ENCODE measurements at places on chromosomes 7 and 10.
A peak's percentile ranks its signal among the peaks of the same experiment; 100 is the strongest.

DNA sequence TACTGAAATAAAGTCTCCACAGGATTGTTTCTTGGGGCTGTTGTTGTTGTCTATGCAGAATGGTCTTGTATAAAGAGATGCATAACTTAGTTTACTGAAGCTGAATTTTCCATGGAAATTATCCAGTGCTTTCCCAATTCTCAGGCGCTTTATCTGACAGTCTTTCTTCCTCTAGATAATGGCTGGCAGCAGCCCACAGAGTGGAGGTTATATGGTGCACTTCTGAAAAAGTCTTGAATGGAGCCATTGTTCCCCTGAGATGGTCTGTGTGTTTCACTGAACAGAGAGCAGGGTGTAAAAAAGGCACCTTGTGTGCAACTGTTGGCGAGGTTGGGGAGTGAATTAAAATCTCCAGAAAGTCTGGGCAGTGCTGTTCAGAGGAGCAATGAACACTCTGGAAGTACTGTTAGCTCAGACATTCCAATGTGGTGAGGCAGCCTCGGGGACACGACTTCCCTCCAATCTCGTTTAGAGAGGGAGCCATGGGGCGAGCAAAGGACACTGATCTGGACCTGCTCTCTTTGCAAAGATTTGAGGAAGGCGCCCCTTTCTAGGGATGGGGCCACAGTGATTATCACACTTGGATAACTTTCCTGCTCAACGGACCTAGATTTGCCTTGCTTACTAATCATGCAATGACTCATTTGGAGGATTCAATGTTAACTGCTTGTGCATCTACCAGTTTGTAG, 2.0 kb upstream of the PLCE1 start:
- no peak for DNase-seq

DNA sequence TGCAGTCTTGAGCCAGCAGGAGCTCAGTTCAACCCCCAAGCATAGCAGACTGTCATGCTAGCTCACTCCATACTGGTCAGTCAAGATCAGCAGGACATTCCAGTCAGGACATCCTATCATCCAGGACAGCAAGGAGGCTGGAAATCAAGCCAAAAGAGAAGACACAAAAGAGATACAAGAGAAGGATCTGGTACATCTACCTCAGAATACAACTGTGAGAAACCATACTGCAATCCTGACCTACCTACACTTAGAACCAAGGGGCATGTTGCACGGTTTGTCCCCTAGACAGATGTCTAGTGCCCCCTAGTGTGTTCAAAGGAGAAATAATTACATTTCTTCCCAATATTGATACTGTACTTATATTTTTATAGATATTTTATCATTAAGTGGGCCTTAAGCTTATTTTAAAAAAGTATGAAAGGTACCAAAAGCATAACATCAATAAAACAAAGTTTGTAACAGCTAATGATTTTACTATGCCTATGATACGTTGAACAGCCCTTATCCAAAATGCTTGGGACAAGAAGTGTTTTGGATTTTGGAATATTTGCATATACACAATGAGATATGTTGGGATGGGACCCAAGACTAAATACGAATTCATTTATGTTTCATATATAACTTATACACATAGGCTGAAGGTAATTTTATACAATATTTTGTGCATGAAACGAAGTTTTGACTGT, 26.7 kb downstream of the ERCC6 start:
- DNase-seq, result peak; percentile 2

DNA sequence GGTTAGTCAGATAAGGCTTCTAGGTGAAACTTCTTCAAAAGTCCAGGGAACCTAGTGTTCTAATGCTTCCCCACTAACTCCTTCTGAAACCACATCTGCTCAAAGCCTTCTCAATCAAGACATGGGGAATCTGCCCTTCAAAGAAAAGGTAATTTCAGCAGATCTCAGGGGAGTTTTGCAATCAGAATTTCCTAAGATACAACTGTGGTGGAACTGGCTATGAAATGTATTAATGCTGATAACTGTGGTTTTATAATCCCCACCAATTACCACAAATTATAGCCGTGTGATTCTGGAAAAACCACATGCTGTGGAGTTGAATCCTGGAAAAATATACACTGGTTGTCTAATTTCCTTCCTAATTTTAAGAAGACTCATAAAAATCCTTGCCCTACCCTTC, 233.8 kb downstream of the SORCS1 start:
- DNase-seq, result no peak

GRCh38 chr10:73979809-73980433, 18.0 kb upstream of the VCL start:
- DNase-seq, result no peak

DNA sequence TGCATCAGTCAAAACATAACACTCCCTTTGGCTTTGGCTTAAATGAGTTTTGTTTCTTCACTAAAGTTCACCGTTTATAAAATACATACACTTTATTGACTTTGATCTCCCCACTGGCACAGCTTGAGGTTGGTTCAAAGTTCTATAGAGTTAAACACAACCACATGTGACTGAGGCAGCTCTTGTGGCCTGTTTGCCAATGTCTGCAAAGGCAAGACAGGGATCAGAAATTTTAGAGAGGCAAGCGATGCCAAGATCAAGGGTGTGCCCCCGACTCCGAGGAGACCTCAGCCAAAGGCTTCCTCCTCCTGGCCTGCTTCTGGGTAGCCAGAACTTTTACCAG, 129.8 kb upstream of the JCAD start:
- no peak for DNase-seq

DNA sequence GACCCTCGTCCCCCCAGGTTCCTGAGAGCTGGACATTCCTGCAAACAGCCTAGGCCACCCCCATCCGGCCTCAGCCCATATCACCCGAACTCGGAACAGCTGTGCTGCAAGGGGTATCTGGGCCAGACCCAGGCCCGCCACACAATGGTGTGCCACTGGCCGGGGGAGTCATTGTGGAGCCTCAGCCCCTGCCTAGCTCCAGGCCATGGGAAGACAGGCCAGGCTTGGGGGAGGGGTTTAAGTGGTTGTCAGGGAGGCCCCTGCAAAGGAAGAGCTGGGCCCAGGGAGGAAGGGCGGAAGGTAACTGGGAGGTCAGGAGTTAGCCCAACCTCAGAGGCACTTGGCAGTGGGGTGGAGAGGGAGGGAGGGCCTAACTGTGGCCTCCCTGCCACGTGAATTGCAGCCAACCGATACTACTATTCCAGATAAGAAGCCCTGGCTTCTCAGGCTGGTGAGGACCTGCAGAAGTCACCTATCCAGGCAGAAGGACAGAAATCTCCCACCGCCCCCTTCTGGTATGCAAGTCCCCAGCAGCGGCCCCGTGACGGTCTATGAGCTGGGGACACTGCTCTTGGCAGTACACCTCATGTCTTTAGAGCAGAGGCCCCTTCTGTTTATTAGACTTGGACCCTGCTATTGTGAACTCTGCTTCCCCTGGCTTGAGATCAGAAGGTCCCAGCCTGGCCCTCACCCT, 26.8 kb downstream of the VSIR start:
- no peak for DNase-seq

- no peak for DNase-seq
These were observed 287.0 kb downstream of the DOCK4 start for GRCh38 chr7:111919164-111919563.

DNA sequence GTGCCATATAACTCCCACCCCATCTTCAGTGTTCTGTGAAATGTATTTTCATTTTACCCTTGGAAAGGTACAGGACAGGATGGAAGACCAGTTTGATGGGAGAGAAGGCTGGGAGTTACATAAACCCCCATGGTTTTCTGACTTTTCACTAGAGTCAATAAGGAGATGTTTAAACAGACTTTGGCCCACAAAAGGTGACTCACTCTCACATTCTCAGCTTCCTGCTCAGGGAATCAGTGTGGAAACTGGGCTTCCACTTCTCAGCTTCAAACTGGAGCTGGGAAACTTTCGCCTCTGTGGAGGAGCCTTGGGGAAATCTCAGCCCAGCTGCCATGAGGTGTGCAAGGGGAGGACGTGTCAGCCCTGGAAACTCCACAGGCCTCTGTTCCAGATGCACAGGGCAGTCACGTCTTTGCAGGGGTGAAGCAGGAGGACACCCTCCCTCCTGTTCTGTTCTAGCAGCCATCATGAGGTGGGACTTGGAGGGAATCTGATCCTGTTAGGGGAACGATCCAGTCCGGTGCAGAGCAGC, 560.5 kb upstream of the GALNT17 start:
- no peak for DNase-seq

- DNase-seq, result no peak
These were observed 10.6 kb downstream of the VIM start for GRCh38 chr10:17238445-17239291.

- DNase-seq, result peak; percentile 44
These were observed 55.5 kb upstream of the LHFPL3 start for GRCh38 chr7:104272767-104273384.

DNA sequence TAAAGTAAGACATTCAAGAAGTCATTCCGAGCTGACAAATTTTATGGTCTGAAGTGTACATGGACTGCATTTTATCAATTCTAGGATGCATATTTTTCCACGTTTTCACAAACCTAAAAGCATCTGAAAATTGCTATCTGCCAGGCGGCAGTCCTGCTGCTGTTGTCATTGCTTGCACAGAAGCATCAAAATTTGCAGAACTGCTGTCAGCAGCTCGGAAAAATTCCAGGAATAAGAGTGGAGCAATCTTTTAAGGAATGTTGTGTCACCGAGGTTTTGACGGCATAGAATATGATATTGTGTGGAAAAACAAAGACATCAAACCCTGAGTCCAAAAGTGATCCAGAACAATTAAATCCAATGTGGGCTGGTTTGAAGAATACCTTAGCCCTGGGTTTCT, 61.4 kb downstream of the CHCHD3 start:
- no peak for DNase-seq

- no peak for DNase-seq
These were observed 107.3 kb downstream of the ZMIZ1 start for GRCh38 chr10:79176052-79176501.

GRCh38 chr7:155490697-155491628, 33.0 kb downstream of the EN2 start:
- no peak for DNase-seq

- DNase-seq, result peak; percentile 40
These were observed 87.5 kb upstream of the ANLN start for GRCh38 chr7:36301914-36302771.

- DNase-seq, result no peak
These were observed 46.6 kb upstream of the IGFBP3 start for GRCh38 chr7:45967591-45968157.

GRCh38 chr10:69179089-69179742, 818 bp upstream of the SUPV3L1 start:
- DNase-seq, result no peak

GRCh38 chr10:61356354-61356753, 96.8 kb downstream of the TMEM26 start:
- DNase-seq, result no peak

DNA sequence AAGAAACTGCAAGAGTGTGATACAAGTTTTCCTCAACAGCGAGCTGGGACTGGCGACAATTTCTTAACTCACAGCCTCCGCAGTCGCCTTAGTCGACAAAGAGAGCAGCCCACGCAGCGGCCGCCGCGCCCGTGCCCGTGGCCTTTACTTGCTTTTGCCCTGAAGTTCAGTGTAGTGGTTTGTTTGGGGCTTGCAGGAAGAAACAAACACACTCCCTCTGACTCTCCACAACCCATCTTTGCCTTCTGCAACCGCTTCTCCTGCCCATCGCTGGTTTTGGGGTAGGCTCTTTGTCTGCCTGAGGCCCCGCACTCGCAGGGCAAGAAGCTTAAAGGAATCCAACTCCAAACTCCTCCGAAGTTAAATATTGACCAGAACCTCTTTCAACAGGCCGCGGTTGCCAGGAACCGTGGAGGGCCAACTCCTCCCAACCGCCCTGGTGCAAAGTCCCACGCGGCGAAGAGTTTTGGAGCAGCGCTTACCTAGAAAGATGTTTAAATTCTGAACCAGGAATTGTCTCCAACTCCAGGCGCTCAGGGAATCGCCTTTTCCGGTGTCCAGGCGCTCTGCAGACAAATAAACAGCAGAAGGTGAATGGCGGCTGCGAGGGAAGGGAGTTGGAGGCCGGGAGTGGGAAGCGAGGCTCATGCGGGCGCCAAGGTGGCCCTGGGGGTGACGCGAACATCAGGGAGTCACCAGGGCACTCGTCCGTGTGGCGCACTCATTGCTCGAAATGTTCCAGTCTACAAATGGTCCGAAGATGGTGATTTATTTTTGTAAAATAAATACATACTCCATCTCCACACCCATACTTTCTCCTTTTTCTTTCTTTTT, 8.3 kb downstream of the HOXA4 start:
- no peak for DNase-seq

- DNase-seq, result no peak
These were observed 7.7 kb downstream of the SH2D4B start for GRCh38 chr10:80545258-80545881.

DNA sequence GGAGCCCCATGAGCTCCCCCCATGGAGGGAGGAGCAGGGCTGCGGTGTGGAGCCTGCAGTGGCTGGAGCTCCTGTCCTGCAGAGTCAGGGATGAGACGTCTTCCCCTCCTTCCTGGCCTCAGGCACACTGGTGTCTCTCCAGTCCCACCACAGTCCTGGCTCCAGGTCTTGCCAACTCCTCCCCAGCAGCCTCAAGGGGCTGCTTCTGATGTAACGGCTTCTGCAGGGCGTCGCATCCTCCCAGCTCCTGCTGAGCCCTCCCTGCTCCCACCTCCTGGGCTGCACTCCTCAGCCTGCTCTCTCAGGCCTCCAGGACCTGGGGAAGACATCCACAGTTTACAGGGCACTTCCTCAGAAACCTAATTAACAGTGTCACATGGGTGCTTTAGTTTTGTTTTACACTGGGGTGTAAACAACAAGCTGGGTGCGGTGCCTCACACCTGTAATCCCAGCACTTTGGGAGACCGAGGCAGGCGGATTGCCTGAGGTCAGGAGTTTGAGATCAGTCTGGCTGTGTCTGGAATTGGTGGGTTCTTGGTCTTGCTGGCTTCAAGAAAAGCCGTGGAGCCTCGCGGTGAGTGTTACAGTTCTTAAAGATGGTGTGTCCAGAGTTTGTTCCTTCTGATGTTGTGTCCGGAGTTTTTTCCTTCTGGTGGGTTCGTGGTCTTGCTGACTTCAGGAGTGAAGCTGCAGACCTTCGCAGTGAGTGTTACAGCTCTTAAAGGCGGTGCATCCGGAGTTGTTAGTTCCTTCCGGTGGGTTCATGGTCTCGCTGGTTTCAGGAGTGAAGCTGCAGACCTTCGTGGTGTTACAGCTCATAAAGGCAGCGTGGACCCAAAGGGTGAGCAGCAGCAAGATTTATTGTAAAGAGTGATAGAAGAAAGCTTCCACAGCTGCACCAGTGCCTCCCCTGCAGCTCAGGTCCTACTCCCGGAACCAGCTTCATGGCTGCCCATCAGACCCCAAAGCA, 95.0 kb downstream of the PAXIP1 start:
- no peak for DNase-seq

DNA sequence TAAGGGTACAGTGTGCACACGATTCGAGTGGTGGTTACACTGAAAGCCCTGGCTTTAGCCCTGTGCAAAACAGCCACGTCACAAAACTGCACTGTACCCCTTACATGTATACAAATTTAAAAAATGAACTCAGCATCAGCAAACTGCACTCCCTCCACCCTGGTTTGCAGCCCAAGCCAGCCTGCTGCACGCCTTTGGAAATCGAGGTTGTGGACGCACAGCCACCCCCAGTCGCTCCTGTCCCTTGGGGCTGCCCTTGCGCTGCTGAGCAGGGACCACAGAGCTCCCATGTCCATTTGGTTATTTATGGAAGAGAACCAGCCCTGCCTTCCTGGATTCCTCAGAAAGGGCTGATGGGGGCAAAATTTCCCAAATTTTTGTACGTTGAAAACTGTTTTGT, 98.8 kb downstream of the INPP5A start:
- no peak for DNase-seq

GRCh38 chr7:75565132-75565837, 73.2 kb downstream of the SPDYE5 start:
- DNase-seq, result no peak

- no peak for DNase-seq
These were observed 4.1 kb downstream of the FBXO24 start for GRCh38 chr7:100590077-100590737.
